ENCODE measurements at places on chromosomes 6 and 20.

DNA sequence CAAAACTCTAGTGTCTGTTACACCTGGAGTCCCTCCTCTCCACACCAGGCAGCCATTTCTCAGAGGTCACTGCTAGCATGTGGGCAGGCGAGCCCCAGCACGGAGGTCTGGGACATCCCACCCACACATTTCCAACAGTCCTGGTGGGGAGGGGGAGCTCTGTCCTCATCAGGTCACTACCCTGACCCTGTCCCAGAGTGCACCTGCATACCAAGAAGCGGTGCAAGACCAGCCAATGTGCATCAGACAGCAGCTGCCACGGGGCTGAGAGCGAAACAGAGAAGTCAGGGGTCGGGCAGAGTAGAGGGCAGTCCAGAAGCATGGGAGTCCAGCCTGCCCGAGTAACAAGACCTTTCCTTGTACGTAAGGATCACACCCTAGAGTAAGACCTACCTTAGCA lies 71.1 kb downstream of the TAF4 start:
- DNase-seq = no peak

DNA sequence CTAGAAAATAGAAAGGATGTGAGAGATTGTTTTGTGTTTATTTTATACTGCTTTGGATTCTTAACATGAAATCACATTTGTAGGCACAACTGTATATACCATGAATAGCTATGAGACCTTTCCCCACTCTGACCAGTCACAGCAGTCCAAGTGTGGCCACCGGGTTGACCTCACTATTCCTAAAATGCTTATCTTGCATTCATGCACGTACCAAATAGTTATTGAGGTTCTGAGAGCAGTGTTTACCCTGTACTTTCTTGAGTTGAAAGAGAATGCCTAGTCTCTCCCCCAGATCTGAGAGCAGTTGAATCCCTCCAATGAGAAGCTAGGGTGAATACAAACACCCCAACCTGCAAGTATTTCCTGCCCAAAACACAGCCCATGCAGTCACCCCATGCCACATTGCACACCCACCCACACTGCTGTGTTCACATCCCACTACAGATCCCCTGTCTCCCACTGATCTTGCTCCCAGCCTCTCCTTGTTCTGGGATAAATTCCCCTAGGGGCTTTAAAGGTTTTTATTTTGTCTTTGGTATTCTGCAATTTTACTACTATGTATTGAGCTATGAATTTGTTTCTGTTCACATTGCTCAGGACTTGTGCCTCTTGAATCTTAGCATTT lies 51.6 kb downstream of the GOPC start:
- DNase-seq = no peak

- no peak for DNase-seq
Measured at GRCh38 chr6:145469021-145469420, 266.3 kb downstream of the EPM2A start.

DNA sequence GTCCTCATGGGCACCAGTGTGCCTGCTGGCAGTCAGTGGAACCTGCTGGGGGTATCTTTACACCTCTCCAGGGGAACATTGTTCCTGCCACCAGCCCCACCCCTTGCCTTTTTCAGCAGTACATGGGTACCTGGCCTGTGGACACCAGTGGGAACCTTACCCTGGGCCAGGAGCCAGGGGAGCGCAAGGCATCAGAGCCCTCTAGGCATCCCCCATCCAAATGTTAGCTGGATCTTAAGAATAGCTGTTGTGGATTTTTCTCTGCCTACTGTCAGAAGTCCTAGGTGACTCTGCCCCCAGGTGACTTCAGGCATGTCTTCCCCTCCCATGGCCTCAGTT lies 38.8 kb upstream of the ID1 start:
- no peak for DNase-seq

GRCh38 chr6:53378208-53378607 lies 29.5 kb upstream of the ELOVL5 start:
- no peak for DNase-seq

DNA sequence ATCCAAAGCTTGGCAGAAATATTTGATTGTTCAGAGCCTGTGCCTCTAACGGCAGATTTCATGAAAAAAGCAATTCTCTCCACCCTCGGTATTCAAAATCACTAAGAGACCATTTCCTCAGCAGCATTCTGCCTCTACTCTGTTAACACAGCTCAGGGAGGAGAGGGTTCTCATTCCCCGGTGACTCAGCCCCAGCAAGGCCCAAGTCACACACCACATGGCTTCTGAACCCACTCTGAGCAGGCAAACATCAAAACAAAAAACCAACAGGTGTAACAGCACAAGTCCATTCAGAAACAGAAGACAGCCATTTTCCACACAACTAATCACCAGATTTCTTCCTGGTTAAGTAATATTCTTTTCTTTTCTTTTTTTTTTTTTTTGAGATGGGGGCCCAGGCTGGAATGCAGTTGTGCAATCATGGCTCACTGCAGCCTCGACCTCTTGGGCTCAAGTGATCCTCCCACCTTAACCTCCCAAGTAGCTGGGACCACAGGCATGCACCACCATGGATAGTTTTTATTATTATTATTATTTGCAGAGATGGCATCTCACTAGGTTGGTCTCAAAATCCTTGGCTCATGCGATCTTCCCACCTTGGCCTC lies 55.4 kb downstream of the GFOD1 start:
- no peak for DNase-seq

DNA sequence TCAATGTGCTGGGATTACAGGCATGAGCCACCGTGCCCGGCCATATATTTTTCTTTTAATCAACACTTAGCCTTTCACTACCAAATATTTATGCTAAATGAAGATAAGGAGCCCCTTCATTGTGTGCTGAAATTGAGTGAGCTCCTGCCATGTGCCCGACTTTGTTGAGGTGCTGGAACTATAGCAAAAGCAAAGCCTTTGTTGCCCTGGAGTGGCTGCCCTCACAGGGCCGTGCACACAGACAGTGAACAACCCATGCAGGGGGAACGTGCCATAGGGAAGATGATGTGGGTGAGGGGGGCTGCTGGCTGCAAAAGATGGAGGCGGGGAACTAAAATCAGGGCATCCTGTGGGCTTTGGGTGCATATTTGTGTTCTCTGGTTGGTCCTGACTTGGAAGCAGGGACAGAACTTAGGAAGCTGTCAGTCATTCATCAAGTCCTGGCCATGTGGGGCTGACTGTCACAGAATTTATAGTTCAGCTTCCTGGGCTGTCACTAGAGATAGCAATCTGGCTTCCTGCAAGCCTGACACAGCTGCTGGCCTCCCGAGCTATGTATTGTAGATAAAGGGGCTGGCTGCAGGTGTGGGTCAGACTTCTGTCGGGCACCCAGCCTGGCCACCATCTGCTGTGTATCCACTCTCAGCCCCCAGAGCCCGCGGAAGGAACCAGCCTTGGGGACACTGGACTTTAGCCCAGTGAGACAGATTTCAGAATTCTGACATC lies 56.8 kb upstream of the MPC1 start:
- DNase-seq = no peak

- DNase-seq = no peak
Measured at GRCh38 chr6:7086488-7086887, 21.3 kb upstream of the RREB1 start.

GRCh38 chr20:39871013-39871412 lies 818.0 kb downstream of the MAFB start:
- DNase-seq = no peak

All from HuH-7 (cell line).